ENCODE measurements at places on chromosomes 4 and X.

DNA sequence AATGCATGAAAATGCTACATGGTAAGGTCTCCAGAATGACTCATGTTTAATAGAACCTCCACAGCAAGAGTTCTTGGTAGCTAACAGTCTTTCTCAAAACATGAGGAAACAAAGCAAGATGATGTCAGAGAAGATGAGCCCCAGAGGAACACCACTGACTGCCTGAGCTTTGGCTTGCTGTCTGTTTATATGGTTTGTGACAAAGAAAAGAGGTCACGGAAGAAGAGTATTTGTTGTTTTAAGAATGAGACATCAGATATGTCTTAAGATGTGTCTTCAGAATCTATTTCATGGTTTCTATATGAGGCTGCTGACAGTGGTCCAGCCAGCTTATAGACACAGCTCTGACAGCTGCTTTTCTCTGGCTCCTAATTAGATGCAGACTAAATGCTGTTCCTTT lies 18.8 kb upstream of the AREG start:
- DNase-seq, result no peak

DNA sequence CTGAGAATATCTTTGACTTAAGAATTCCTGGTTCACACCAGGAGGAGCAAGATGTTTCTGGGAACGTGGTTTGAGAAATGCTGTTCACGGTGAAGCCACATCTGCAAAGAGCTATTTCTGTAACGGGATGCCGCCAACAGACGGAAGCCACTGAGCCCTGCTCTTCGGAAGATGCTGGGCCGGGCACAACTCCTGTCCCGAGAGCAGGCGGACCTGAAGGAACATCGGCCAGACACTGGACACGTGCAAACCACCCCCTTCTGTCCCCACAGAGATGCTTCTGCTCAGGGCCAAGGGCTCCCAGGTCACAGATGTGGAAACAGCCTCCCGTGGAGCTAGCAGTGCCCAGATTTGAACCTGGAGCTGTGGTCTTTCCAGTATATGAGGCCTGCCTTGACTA lies 24.3 kb downstream of the HMX1 start:
- DNase-seq, result no peak

GRCh38 chr4:185396724-185397385 lies at the start of gene ANKRD37:
Gene ANKRD37, plus strand, starts transcription at chr4:185396841. Its CDS starts 83 bp downstream, at chr4:185396924.
- DNase-seq, result no peak

DNA sequence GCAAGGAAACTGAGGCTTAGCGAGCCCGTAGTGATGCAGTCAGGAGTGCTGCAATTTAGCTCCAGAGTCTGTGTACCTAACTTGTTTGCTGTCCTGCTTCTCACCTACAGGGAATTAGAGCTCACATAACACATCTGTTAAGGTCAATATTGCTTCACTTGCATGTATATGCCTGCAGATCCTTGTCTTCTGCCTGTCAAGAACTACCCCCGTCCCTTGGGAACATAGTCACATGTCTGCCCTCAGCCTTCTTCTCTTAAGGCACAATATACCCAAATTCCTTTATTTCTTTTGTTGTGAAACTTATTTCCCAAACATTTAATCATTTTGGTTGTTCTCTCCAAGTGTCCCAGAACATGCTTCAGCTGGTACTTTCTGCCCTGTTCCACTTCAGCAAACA lies 103.3 kb upstream of the LEF1 start:
- no peak for DNase-seq

DNA sequence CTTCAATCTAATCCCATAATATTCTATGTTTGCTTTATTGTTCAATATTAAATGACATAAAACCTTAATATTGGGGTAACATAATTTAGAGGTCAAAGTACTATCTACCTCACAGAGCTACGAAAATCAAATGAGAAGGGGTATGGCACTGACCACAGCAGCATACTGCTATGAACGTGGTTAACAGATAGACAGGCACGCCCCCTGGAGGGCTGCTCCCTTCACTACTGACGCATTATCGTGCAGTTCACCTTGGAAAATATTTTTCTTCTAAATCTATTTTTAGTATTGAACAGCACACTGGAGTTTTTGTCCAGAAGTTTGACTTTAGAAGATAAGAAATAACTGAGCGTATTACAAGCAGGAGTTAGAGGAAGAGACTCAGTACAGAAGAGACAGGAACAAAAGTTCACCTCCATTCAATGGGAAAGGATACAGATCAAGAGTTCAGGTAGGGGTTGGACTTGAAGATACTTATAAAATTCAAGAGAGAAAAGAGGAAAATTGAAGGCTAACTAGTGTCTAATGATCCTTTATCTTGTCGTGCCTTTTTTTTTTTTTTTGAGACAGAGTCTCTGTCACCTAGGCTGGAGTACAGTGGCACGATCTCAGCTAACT lies 22.7 kb downstream of the MAP9 start:
- peak; percentile 48 for DNase-seq

GRCh38 chr4:147836807-147837206 lies 104.9 kb downstream of the ARHGAP10 start:
- no peak for DNase-seq

GRCh38 chrX:18377796-18378195 lies 23.3 kb upstream of the SCML2 start:
- DNase-seq, result peak; percentile 57

Measured in inflammatory macrophage treated with lipopolysaccharide for 1 hour (primary cell).